IMR-90 (cell line): ENCODE measurements at places on chromosomes 16 and 17.
A peak's percentile ranks its signal among the peaks of the same experiment; 100 is the strongest.

GRCh38 chr16:50666658-50667496 lies 14.2 kb downstream of the SNX20 start:
- no peak for DNase-seq
- no peaks in the 10 kb centered on the region for H3K36me3 ChIP-seq
- no peak overlapping the region for H3K4me3 ChIP-seq

DNA sequence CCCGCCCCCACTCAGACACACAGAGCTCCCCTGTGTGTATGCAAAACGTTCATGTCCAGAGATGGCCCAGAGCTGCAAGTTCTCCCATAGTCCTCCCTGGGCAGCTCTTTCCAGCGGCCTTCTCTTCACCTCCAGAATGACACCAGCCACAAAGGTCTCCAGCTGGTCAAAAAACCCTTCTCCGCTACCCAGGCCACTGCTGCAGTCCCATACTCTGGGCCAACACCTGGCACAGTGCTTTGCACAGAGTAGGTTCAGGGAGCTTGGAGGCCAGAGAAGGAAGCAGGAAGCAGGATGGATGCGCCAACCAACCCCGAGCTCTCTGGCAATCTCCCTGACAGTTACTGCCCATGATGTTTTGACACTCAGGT lies 1.1 kb upstream of the STAT5B start:
- no peaks in the 10 kb centered on the region for H3K36me3 ChIP-seq
- peaks cover 3% of the 10 kb centered on the region for H3K4me1 ChIP-seq
- H3K27ac ChIP-seq, result no peak overlapping the region
- no peak overlapping the region for H3K4me3 ChIP-seq

GRCh38 chr17:36645422-36645821 lies 44.0 kb downstream of the MRM1 start:
- H3K27me3 ChIP-seq, result peaks cover 80% of the 10 kb centered on the region
- no peaks in the 10 kb centered on the region for H3K36me3 ChIP-seq
- H3K4me3 ChIP-seq, result no peak overlapping the region
- DNase-seq, result no peak
- no peaks in the 10 kb centered on the region for H3K4me1 ChIP-seq

DNA sequence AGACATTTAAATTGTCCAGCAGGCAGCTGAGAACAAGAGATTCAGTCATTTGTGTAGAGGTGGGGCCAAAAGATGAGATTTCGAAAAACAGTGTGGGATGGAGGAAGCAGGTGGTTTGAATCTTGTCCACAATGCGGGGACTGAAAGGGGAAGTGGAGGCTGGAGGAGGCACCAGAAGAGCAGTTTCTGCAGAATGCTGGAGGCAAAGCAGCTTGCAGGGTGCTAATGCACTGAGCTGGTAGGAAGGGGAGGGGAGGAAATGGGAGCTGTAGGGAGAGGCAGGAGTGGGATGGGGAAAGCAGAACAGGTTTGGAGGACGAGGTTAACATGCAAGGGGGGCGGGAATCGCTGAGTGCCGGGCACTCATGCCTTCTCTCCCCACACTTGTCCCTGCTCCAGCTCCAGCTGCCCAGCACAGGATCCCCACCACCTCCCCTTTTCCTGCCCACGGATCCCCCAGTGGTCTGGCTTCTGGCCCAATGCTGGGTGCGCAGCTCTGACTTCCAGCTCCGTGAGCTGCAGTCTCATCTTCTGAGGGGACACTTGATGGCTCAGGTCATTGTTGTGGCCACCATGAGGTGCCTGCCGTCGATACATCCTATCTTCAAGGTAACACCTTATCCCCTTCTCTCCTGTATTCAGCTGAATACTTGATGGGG lies 9.4 kb downstream of the C17orf100 start:
- H3K27ac ChIP-seq, result no peak overlapping the region
- H3K27me3 ChIP-seq, result peaks cover 41% of the 10 kb centered on the region
- no peak overlapping the region for H3K4me3 ChIP-seq

GRCh38 chr17:17440010-17440843 lies 36.6 kb upstream of the MED9 start:
- peaks cover 7% of the 10 kb centered on the region for H3K4me1 ChIP-seq
- no peaks in the 10 kb centered on the region for H3K36me3 ChIP-seq
- no peak overlapping the region for H3K4me3 ChIP-seq
- H3K27me3 ChIP-seq, result no peaks in the 10 kb centered on the region
- peak; percentile 42 for DNase-seq
